Activated naive CD4-positive, alpha-beta T cell (primary cell): ENCODE measurements at places on chromosomes 13 and 19.

DNA sequence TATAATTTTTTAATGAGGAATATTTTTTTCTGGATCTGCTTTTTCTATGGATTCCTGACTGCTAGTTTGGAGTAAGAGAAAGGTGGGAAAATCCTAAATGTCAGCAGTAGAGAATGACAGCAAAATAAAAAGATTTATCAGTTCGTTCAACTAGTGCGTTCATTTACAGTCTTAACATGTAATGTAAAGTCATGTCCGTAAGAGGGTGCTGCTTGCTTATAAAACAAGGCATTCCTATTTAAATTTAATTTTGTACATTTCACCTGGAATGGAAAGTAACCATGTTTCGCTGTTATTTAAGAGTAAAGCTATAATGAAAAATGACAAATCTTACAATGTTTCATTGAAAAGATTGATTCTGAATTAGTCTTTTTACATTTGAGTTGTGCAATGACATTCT lies 76.6 kb downstream of the ZMYM2 start:
- DNase-seq: no peak

DNA sequence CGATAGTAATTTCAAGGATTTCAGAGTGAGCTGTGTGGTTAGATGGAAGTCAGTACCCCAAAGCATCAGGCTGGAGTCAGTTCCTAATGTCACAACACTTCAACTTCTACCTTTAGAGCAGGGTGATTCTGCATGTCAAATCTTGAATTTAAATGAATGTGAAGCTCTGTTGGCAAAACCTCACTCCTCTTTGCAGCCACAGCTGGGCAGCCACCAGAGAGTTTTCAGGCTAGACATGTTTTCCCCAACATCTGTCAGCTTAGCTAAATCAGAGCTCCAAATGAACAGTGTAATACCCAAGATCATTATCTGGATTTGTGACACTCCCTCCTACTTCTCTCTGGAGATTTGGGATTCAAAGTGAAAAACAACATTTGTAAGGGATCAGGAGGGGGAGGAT lies 33.7 kb upstream of the OLFM4 start:
- no peak for DNase-seq

DNA sequence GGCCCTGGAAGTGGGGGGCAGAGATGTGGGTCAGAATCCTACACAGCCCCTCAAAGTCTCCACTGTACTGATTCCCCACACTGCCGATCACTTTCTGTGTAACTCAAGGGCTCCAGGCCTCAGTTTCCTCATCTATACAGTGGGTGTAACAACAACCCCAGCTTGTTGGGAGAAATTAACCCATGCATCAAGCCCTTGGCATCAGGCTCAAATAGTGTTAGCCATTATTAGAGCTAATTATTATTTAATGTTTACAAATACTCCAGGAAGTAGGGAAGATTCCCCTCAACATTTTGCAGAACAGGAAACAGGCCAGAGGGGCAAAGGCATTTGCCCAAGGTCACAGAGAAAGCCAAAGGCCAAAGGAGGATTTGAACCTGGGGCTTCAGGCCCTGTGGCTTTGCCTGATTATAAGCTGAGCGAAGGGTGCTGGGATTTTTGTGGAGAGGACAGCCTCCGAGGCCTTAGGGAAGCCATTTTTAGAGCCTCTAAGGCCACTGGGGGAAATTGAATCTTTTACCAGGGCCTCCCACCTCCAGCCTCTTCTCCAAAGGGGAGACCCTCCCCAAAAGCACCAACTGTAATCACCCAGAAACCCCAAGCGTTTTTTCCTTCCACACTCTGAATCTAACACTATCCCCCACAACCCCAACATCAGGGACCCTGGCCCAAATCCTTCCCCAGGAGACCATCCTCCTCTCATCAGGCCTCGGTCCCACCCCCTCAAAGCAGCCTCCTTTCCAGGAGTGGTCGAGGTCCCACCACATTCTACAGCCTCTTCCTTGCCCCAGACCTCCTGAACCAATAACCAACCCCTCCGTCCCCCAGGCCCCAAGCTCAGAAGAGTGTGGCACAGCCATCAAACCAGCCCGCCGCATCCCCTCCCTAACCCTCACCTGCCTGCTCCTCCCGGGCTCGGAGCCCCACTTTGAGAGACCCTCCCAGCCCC lies 1.1 kb downstream of the FKBP8 start:
- DNase-seq: no peak

DNA sequence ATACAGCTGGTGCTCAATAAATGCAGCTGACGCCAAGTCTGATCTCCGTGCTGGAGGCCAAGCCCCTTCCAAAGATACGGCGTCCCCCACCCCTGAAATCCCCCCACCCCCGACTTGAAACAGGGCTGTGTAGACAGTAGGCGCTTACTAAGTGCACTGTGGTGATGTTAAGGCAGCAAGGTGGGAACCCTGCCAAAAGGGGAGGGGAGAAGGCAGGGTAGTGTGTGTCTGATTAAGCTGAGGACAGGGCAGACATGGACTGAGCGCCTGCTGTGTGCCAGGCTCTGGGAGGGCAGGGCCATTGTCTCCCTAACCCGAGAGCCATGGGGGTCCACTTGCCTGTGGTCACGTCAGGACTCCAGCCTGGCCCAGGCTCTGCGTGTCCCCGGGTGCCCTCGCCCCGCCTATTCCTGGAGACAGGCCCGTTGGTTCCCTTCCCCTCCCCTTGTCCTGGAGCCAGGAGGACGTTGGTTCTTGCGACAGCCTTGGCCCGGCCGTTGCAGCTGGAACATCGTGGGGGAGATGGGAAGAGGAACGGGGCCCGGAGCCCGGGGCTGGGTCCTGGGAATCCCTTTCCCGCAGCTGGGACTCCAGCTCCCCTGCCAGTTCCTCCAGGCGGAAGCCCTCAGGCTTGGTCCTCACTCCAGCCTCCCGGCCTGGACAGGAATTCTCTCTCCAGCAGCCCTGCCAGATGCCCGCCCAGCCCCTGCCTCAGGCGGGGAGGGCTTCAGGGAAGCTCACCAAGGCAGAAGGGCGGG lies 1.7 kb upstream of the ELANE start:
- no peak for DNase-seq
